ENCODE measurements at places on chromosomes 11 and 22.

DNA sequence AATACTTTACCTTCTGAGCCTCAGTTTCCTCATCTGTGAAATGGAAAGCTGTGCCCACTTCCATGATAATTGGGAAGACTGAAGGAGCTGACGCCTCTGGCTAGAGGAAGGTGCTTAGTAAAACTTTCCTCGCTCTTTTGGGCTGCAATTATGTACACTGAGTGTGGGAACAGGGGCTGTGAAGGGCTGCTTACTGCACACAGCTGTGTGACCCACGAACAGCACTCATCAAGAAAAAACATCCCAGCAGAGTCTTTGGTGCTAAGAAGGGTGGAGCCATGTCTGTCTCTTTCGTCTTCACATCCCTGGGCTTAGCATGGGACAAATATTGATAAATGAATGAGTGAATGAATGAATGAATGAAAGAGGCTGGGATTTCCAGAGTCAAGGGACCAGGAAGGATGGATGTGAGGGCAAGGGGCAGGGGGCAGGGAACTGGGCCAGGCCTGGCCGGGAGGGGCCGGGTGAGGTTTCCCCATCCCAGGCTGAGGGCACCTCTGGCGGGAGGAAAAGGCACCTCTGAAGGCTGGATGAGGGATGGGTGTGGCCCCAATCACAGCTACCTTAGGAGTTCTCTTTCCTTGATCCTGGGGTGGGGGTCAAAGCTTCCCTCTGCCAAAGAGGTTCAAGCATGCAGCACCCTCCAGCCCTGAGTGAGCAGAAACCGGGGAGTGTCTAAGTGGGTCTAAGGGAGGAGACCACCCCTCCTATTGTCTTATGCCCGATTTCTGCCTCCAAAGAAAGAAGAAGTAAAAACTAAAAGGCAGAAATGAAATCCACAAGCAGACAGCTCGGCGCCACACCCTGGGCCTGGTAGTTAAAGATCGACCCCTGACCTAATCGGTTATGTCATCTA lies 9.2 kb upstream of the CD5 start:
- no peak for DNase-seq

- DNase-seq = no peak
These were observed 2.1 kb downstream of the AIP start for GRCh38 chr11:67484847-67485311.

- DNase-seq = no peak
These were observed 41.8 kb upstream of the HSD17B12 start for GRCh38 chr11:43638717-43639116.

- no peak for DNase-seq
These were observed 1241.5 kb downstream of the BRD1 start for GRCh38 chr22:48585916-48586798.

- DNase-seq = no peak
These were observed 71.2 kb downstream of the LDLRAD3 start for GRCh38 chr11:36014898-36015665.

Measured in activated CD8-positive, alpha-beta memory T cell treated with anti-CD3 and anti-CD28 coated beads for 1 hour (primary cell).